Activated CD4-positive, alpha-beta T cell treated with anti-CD3 and anti-CD28 coated beads, Interleukin-2, amount 50 U/mL, for 1 hour (primary cell): ENCODE measurements at places on chromosomes 3 and 15.

GRCh38 chr3:176964661-176965060, 232.6 kb downstream of the TBL1XR1 start:
- no peak for DNase-seq

- DNase-seq = no peak
Observed at GRCh38 chr3:42875325-42876151, at the start of gene CYP8B1. Gene CYP8B1, minus strand, starts transcription at chr3:42875879. Its CDS starts 63 bp downstream, at chr3:42875816.

GRCh38 chr3:177050501-177051237, 146.6 kb downstream of the TBL1XR1 start:
- DNase-seq = no peak

DNA sequence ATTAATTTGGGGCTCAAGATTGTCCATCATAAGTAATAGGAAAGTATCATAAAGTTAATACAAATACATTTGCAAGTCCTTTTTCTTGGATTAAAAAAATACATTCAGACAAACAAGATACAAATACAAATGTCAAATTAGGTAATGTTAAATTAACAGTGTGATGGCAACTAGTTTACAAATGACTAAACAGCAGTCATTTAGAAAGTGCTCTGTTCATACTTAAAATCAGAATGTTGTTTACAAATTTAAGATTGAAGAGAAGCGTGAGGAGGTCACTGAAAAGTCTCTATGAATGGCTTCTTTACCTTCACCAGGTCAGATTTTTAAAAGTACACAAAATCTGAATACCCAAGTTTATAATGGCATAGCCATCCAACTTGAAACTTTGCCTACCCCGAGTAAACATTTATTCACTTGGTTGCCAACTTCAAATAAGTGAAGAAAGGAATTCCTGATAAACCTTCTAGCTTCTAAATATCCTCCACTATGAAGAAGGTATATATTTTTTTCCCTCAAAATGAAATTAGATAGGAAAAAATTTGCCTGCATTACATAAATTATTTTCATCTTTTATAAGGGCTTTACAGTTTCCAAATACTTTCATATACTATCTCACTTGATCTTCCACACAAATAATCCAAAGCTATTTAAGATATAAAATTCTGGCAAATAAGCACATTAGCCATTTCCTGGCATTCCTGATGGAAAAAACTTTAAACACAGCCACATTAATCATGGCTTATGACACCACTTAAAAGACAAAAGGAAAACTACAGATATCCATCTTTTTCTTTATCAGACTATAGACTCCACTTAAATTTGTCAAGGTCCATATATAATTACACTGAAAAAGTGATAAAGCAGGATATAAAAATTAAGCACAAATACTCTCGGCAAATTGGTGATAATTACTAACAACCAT, 11.5 kb upstream of the NEK10 start:
- no peak for DNase-seq

GRCh38 chr15:101156509-101157159, 95.2 kb downstream of the CHSY1 start:
- DNase-seq = no peak

DNA sequence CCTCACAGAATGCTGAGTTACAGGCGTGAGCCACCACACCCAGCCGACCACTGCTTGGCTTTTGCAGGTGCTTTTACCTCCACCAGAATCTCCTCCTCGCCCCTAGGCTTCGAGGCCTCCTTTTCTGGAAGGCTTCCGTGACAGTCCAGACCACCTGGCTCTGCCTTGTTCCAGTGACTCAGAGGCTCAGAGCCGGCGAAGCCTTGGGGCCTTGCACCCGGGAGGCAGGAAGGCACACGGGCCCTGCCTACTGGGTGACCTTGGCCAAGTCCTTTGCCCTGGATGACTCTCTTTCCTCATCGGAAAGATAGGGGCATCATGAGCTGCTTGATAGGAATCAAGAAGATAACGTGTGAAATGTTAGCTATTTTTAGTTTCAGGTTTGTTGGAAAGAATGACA, 31.3 kb upstream of the FURIN start:
- no peak for DNase-seq

DNA sequence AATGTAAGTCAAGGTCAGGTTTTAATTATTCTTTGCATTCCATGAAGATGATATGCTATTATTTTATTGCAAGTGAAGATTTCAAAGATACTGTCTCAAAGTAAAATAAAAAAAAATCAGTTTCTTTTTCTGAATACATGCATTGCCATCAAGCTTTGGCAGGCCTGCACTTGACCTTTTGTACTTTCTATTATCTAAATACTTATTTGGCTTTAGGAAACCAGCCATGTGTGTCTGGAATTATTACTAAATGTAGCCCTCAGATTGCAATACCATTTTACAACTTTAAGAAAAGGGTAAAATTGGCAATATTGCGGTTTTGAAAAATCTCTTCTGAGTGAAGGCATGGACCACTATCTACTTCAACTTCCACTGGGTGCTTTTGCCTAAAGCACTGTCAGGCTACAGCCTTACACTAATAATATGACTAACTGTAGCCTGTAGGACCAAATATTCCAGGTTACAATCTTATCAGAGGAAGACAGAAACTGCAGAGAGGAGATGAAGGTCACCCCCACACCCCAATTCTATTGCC, 349.4 kb upstream of the DCBLD2 start:
- DNase-seq = no peak

- no peak for DNase-seq
Observed at GRCh38 chr15:35136321-35137189, 51.5 kb upstream of the NANOGP8 start.

- no peak for DNase-seq
Observed at GRCh38 chr3:124650798-124651197, 79.5 kb upstream of the UMPS start.

DNA sequence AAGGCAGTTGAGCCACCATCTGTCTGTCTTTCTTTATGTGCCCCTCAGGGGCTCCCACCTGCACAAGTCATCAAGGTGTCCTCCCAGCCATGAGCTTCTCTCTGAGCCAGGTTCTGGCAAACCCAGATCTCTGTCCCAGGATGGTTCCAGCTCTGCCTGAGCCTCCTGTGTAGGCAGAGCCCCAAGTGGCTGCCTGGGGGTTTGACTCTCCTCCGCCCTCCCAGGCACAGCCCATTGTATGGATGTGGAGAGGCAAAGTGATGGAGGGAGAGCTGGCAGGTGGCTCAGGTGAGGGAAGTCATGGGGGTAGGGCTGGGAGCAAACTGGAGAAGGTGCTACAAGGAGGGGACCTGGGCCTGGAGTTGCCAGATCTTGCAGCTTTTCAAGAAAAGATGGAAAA, 56.9 kb downstream of the GRIP2 start:
- no peak for DNase-seq

DNA sequence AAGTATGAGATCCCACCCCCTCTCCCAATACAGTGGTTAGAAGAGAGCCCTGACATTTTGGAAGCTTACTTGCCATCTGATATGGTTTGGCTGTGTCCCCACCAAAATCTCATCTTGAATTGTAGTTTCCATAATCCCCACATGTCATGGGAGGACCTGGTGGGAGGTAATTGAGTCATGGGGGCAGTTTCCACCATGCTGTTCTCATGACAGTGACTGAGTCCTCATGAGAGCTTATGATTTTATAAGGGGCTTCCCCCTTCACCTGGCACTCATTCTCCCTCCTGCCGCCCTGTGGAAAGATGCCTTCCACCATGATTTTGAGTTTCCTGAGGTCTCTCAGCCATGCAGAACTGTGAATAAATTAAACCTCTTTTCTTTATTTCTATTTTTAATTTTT, 28.8 kb upstream of the HES1 start:
- DNase-seq = no peak

- DNase-seq = no peak
Observed at GRCh38 chr3:139231555-139232281, 112.1 kb upstream of the MRPS22 start.

DNA sequence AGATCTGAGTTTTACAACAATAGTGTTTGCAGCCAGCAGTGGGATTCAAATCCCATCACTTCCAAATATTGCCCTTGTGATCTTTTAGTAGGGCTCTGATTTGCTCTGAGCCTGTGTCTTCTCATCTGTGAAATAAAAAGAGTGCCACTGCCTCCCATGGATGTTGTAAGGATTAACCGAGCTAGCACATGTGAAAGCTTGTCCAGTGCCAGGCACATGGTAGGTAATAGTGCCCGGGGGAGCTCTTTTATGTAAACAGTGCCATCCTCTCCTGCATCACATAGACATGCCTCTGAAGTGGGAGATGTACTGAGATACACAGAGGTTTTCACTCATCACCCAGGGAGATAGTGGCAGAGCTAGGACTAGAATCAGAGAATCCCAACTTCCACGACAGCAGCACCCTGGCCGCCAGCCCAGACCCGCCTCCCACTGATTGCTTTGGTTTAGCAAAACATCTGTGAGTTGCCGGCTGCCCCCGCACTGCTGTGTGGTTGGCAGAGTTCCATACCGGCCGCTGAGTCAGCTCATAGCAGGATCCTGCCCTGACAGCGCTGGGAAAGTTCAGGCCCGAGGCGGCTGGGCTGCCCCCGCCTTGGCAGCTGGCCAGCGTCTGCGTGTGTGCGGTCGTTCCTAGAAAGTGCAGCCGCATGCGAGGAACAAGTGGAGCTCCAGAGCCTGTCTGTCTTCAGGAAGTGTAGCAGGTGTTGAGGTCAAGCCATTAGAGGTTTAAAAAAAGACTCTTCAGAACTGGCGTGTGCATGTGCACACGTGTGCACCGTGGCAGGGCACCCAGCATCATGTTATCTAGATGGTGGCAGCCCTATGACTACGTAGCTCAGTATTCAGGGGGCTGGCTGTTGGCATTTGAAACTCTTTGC, 5.0 kb downstream of the ARID3B start:
- peak; percentile 86 for DNase-seq

- DNase-seq = no peak
Observed at GRCh38 chr3:41195946-41196345, 3.4 kb upstream of the CTNNB1 start.

GRCh38 chr3:44915702-44916438, 41.5 kb downstream of the TGM4 start:
- no peak for DNase-seq

DNA sequence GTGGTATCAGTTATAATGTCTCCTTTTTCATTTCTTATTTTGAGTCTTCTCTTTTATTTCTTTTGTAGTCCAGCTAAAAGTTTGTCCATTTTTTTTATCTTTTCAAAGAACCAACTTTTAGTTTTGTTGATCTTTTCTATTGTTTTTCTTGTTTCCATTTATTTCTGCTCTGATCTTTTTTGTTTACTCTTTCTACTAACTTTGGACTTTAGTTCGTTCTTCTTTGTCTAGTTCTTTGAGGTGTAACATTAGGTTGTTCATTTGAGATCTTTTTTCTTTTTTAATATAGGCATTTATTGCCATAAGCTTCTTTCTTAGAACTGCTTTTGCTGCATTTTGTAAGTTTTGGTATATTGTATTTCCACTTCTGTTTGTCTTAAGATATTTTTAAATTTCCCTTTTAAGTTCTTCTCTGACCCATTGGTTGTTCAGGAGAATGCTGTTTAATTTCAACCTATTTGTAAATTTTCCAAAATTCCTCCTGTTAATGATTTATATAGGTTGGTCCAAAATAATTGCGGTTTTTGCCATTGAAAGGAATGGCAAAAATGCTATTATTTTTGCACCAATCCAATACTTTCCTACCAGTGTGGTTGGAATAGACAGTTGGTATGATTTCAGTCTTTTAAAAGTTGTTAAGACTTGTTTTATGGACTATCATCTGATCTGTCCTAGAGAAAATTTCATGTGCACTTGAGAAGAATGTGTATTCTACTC, 51.2 kb downstream of the KAT2B start:
- no peak for DNase-seq

- DNase-seq = no peak
Observed at GRCh38 chr3:55721716-55722484, 234.8 kb upstream of the WNT5A start.

DNA sequence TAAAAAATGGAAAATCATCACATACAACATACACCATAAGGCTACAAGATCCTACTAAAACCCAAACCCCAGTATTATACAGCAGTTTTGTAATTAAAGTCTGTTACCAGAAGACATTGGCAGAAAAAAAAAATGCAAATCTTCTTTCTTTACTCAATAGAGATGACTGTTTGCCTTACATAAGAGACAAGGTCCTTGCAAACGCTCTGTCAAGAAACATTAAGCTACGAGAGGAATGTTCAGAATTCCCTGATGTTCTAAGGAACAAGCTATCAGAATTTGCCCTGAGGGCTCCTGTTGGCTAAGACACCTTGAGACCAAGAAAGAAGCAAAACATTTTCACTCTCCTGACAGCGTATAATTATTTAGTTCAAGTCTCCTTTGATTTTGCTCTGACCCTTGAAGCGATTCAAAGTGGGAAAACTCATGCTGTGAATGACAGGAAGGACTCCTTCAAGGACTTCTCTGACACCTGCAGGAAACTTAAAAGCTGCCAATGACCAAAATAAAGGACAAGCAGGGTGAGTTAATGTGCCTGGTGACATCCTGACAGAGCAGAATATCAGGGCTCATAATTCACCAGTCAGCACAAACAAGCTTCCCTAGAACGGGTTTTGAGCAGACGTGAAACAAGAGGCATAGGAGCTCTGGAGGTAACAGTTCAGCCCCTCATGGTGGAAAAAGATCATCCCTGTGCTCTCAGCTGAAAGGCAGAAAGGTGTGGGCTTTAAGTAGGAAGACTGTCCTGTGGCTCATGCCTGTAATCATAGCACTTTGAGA, 2.5 kb downstream of the SCAMP2 start:
- DNase-seq = no peak

GRCh38 chr3:142982038-142982773, 18.7 kb upstream of the PAQR9 start:
- DNase-seq = no peak

- DNase-seq = no peak
Observed at GRCh38 chr3:38907426-38907825, 91.4 kb upstream of the SCN10A start.
